NB4 (cell line): ENCODE measurements at places on chromosomes 16 and 17.

GRCh38 chr17:5702951-5703510 lies 118.7 kb upstream of the NLRP1 start:
- no peak for DNase-seq

DNA sequence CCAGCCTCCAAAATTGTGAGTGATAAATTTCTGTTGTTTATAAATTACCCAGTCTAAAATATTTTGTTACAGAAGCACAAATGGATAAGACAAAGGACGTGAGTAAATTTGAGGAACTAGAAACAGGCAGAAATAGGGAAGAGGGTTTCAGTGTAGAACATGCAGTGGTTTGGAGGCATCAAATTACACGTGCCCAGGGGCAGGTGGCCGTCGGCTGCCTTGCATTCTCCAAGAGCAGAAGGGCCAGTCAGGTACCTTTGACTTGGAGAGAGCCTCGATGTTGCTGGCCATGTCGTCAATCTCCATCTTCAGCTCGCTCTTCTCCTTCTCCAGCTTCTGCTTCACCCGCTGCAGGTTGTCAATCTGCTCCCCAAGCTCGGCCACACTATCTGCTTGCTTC lies 54.3 kb downstream of the MYH13 start:
- peak; percentile 58 for DNase-seq

- no peak for DNase-seq
These were observed 326.1 kb upstream of the GOT2 start for GRCh38 chr16:59060207-59060606.

DNA sequence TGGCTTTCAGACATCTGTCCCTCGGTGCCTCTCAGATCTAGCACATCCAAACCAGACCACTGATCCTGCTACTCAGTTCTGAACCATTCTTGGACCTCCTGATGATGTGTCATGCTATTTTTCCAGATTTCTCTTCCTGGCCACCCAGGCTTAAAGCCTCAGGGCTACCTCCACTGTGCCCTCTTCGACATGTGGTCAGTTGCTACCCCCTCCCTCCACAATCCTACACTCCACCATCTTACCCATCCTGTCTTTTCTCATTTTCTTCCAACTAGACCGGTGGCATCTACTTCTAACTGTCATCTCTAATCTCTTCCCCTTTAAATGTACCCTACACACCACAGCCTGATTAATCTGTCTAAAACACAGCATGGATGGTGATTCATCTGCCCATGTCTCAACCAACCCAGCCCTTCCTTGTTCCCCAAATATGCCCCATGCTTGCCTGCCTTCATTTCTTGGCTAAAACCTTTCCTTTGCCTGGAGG lies 478.6 kb downstream of the SLC39A11 start:
- peak; percentile 66 for DNase-seq

DNA sequence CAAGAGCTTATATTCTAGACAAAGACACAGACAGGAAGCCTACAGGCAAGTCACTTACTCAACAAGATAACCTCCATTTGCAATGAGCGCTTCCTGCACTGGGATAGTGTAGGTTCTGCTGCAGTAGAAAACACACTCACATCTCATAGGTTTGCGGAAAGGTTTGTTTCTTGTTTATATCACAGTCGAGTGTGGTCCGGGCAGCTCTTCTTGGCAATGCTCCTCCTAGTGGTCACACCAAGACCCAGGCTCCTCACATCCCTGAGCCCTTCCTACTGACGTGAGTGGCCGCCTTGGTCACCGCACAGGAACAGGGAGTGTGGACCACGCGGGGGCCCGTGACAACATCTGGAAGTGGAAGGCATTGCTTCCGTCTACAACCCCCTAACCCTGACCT lies 48.0 kb upstream of the RBFOX3 start:
- peak; percentile 32 for DNase-seq

GRCh38 chr17:45942284-45942683 lies 47.9 kb downstream of the MAPT start:
- no peak for DNase-seq

DNA sequence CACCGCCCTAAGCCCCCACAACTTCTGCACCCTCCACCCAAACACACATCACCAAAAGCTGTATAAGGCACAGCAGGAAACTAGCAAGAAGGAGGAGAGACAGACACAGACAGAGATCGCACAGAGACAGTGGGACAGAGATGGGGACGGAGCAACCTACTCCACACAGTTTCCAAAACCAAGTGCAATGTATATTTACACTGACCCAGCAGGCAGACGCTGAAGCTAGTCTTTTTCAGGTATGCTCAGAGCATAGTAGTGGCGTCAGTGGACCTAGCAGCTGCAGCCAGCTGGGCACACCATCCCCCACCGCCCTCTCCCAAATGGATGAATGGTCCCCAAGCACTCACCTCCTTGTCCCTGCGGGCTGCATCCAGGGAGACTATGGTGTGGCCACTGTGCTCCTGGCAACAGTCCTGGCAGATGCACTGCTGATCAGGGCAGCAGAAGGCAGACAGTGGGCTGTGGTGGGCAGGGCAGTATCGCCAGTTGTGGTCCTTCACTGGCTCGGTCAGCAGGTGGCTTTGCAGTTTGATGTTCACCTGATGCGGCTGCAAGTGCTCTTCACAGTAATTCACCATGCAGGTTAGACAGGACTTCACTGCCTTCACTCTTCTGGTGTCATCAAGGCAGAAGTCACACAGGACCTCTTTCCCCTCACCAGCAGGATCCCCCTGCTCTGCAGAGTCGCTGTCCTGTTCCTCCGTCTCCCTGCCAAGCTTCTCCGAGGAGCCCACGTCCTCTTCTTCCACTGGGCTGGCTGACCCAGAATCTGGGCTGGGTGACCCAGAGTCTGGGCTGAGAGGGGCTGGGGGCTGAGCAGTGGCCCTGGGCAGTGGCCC lies 31.5 kb upstream of the FBXW10B start:
- DNase-seq = no peak
